ENCODE measurements at places on chromosomes 2 and 18.

- H3K4me3 ChIP-seq = no peak overlapping the region
- H3K4me1 ChIP-seq = peaks cover 6% of the 10 kb centered on the region
- no peaks in the 10 kb centered on the region for H3K36me3 ChIP-seq
- H3K27ac ChIP-seq = no peak overlapping the region
- H3K27me3 ChIP-seq = peaks cover 12% of the 10 kb centered on the region
Measured at GRCh38 chr18:70294471-70295191, 5.8 kb downstream of the SOCS6 start.

- no peak overlapping the region for H3K4me3 ChIP-seq
- H3K27me3 ChIP-seq = peaks cover 34% of the 10 kb centered on the region
- no peaks in the 10 kb centered on the region for H3K36me3 ChIP-seq
- DNase-seq = no peak
Measured at GRCh38 chr2:69716555-69717120, 25.3 kb upstream of the ANXA4 start.

DNA sequence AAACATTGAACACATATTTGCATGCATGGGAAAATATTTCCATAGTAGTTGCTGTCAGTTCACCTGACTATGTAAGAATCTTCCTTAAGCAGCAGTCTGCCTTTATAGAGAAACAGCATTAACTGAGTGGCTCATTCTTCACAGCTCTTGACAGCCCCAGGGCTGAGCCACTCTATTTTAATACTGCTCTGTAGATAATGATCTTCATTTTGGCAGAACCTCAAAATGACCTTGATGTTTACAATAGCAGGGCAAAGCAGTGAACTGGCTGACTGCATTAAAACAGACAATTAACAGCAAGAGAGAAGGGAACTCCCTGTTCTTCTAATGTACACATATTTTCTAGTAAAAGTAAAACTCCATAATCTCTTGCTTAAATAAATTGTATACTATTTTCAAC lies 580.6 kb upstream of the SOX11 start:
- no peak overlapping the region for H3K4me3 ChIP-seq
- no peaks in the 10 kb centered on the region for H3K36me3 ChIP-seq
- H3K27ac ChIP-seq = no peak overlapping the region
- DNase-seq = no peak
- H3K4me1 ChIP-seq = no peaks in the 10 kb centered on the region
- H3K27me3 ChIP-seq = no peaks in the 10 kb centered on the region

DNA sequence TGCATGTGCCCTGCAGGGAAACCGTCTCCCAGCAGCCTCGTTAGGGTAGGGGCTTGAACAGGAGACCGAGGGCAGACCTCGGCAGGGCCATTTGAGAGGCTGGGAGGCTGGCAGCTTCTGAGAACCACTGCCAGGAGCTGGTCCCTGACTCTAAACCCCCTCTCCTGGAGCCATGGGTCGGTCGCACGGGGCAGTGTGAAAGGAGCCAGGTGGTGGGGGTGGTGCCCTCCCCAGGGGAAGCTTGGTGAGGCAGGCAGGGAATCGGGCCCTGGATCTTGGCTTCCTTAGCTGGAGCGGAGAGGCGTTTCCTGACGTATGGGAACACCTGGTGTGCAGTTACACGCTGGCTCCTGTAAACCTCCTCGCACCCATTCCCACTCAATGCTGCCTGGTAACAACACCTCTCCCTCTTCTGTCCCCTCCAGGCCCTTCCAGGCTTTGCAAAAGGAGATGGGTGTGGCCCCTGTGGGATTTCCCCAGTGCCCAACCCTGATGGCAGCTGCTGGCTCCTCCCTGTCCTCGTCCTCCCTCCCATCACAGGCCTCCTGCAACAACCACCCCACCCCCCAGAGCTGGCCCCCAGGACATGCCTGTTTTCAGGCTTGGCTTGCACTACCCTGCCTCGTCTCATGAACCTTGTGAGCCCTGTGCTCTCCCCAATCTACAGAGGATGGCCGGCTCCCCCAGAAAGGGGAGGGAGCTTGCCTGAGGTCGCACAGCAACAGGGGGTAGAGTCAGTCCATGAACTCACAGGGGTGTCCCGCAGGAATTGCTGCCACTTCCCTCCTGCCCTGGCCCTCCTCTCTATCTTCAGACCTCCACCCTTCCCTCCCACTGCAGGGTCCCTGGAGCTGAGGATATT lies 24.4 kb downstream of the ADRA2B start:
- H3K4me1 ChIP-seq = no peaks in the 10 kb centered on the region
- H3K4me3 ChIP-seq = no peak overlapping the region
- H3K27me3 ChIP-seq = peaks cover 17% of the 10 kb centered on the region
- no peak overlapping the region for H3K27ac ChIP-seq
- H3K36me3 ChIP-seq = no peaks in the 10 kb centered on the region
- DNase-seq = no peak

- H3K27ac ChIP-seq = peak overlapping the region; percentile 88
- DNase-seq = no peak
- H3K4me1 ChIP-seq = peaks cover 58% of the 10 kb centered on the region
- H3K4me3 ChIP-seq = peak overlapping the region; percentile 99
- H3K36me3 ChIP-seq = peaks cover 15% of the 10 kb centered on the region
Measured at GRCh38 chr2:195659114-195659513, 2.1 kb downstream of the SLC39A10 start.

DNA sequence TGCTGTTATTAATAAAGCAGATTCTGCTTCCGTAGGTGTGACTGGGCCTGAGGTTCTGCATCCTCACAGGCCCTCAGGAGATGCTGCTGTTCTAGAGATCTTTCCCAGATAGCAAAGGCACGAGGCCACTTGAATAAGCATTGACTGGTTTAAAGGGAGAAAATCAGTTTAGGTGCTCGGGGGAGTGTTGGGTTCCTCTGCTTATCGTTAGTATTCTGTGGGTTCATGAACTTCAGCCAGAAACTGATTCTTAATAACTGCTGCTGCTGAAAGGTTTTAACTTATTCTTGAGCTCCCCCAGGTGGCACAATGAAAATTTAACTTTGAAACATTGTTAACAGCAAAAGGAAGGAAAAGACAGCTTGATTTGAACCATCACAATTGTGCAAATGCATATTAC lies 56.9 kb downstream of the ITGA6 start:
- H3K27me3 ChIP-seq = no peaks in the 10 kb centered on the region
- H3K36me3 ChIP-seq = peaks cover 2% of the 10 kb centered on the region
- H3K4me1 ChIP-seq = peaks cover 18% of the 10 kb centered on the region
- H3K4me3 ChIP-seq = no peak overlapping the region
- H3K27ac ChIP-seq = peak overlapping the region; percentile 22

- DNase-seq = no peak
- H3K4me1 ChIP-seq = peaks cover 19% of the 10 kb centered on the region
- no peaks in the 10 kb centered on the region for H3K27me3 ChIP-seq
Measured at GRCh38 chr18:79452190-79452990, 56.7 kb downstream of the NFATC1 start.

DNA sequence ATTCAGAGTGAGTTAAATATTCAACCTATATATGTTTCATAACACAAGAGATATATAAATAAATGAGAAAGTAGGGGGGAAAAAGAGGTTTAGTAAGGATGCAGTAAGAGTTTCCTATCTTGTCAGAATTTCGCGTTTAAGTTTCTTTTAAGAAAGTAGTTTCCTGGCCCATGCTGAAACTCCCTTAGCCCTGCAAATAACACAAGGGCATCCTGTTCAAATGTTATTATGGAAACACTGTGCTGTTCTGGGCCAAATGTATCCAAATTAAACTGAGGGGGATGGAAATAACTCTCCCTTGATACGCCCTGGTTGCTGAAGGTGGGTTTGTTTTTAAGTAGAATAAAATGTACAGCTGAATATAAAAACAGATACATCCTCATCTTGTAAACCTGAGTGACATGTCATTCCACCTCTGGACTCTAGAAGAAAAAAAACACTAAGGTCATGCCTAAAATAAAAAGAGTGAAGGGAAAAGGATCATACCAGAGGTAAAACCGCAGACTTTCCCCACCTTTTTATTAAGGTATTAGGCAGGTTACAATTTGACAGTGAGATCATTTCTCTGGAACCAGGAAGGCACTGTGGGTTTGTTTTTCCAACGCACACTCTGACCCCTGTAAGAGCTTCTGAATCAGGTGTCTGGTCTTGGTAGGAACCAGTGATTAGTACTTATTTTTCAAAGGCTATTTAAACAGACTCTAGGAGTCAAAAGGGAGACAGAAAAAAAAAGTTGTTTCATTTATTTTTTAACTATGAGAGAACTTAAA lies 16.7 kb downstream of the BCL2 start:
- H3K4me3 ChIP-seq = peak overlapping the region; percentile 56
- peaks cover 65% of the 10 kb centered on the region for H3K4me1 ChIP-seq
- no peak for DNase-seq
- H3K36me3 ChIP-seq = peaks cover 70% of the 10 kb centered on the region

GRCh38 chr18:13448335-13448795 lies 229.8 kb downstream of the LDLRAD4 start:
- no peaks in the 10 kb centered on the region for H3K27me3 ChIP-seq
- H3K4me3 ChIP-seq = no peak overlapping the region
- H3K36me3 ChIP-seq = no peaks in the 10 kb centered on the region

DNA sequence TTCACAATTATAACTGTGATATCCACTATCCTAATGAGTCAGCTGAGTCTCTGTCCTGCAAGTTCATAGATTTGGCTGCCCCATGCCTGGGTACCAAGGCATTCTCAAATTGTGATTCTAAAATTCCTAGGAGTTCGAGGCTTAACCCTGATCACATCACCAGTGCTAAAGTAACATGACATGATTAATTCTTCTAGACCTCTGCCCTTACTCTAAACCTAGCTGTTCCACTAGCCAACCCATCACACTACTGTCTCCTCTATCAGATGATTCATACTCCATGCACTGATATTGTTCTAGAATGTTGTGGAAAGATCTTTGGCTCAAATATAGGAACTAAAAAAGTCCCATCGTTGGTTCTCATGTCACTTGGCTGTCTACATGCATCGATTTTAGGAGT lies 487.6 kb downstream of the PIK3C3 start:
- H3K27ac ChIP-seq = no peak overlapping the region
- no peaks in the 10 kb centered on the region for H3K36me3 ChIP-seq
- DNase-seq = no peak
